Right cardiac atrium (tissue), 5 donors: ENCODE measurements at places on chromosomes 12 and 14.

DNA sequence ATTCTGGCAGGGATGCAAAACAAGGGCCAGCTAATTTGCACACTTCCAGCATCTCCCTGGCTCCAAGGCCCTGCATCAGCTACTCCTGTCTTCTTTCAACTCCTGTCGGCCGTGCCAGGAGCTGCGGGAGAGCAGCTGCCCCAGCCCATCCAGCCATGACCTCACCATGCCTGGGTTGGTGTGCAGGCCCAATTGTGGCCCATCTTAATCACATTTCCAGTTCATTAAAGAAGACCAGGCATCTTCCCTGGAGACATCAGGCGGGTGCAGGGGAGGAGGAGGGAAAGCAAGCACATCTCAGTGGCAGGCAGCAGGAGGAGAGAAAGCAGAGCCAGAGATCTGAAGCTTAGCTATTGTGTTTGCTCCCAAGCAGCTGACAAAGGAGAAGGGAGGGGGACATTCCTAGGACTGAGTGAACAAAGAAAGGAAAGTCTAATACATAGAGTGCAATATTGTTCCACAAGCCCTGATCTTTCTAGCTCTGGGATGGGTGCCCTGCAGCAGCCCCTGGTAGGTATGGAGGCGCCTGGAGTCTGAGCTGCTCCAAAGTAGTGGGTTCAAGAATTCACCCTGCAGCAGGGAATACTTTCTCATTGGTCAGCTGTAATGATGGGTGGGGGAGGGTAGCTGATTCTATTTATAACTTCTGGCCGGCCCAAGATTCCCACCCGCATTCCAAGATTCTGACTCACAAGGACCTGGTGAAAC is 40.1 kb downstream of the VWF start:
- DNase-seq, result no peak

DNA sequence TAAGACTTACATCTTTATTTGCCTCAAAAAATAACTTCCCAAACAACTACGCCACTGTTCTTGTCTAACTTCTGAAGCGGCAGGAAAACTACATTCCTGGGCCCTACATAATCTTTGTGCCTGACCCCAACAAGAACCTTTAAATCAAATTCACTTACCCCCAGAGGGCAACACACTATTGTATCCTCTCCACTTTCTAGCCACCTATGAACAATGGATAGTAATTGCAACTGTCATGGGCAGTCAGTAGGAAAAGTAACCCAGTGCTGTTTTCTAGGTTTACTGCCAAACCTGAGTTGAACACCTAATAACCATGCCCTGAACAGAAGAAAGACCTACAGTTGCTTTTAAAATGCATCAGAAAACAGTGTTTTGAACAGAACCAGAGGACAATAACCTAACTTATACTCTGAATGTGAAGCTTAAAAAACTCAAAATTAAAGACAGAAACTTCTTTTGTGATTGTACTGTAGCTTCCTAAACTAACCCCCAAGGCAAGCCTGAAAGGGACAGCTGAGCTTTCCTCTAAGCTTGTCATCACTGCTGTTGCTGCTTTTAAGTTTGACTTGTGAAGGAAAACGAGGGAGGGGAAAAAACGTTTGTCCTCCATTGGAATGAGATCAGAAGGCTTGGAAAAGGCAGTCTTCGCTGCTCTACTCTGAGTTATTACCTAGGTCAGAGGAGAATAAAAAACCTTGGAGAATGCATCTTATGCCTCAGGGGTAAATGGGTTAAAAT is 195.7 kb downstream of the SOX5 start:
- no peak for DNase-seq

DNA sequence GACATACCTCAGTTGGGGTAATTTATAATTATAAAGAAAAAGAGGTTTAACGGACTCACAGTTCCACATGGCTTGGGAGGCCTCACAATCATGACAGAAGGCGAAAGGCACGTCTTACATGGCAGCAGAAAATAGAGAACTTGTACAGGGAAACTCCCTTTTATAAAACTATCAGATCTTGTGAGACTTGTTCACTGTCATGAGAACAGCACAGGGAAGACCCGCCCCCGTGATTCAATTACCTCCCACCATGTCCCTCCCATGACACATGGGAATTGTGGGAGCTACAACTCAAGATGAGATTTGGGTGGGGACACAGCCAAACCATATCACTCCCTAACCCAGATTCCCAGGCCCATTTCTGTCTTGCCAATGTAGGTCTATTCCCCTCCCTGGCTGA is 22.1 kb downstream of the MYO1H start:
- no peak for DNase-seq

GRCh38 chr12:13362260-13362841 is 165.8 kb downstream of the EMP1 start:
- peak; percentile 56 for DNase-seq

- no peak for DNase-seq
Observed at GRCh38 chr14:51638071-51638944, 13.4 kb upstream of the FRMD6 start.

- no peak for DNase-seq
Observed at GRCh38 chr12:66453844-66454243, 151.6 kb downstream of the HELB start.

DNA sequence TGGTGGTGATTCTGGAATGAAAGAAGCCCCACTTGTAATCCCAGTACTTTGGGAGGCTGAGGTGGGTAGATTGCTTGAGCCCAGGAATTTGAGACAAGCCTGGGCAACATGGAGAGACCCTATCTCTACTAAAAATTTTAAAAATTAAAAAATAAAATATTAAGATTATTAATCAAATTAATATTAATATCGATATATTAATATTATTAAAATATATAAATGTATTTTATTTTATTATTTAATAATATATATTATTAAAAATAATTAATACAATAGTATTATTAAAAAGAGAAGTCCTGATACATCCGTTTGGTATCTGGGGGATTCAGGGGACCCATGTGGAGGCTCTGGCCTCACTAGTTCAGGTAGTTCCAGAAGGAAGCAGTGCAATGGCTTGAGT is 68.7 kb downstream of the FOXN4 start:
- no peak for DNase-seq

DNA sequence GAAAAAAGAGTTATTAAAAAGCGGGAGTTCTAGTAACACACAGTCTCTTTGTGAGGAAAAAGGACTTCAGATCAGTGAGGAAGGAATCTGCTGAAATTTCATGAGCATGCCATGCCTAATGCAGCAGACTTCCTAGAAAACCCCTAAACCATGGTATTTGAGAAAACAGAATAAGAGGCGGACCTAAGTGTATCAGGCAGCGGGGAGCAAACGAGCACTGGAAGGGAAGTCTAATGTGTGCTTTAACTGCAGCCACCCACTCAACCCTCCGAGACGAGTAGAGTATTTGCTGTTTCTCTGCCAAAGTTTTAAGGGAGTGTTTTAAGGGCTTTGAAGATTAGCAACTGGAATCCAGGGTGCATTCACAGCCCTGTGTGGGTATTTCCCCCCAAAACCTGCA is 36.5 kb downstream of the ACADS start:
- DNase-seq, result no peak

- DNase-seq, result peak; percentile 37
Observed at GRCh38 chr14:53355581-53356112, 202.5 kb upstream of the DDHD1 start.

GRCh38 chr12:73277971-73278370 is 1005.8 kb downstream of the TRHDE start:
- no peak for DNase-seq

GRCh38 chr12:89537389-89537788 is 11.5 kb upstream of the POC1B start:
- no peak for DNase-seq

DNA sequence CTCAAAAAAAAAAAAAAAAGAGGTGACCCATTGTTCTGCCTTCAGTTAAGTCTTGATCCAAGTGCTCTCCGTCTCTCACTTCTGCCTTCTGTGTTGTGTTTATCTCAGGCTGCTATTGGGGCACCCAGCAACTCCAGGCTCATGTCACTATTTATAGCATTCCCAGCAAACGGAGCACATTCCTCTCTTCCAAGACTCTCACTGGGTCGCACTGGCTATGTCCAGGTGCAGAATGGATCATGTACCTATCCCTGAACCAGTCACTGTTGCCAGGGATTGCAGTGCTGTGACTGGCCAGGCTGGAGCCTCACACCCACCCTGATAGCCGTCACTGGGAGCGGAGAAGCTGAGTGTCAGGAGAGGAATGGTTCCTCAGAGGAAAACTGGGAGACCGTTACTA is 31.2 kb downstream of the RHOF start:
- DNase-seq, result no peak

GRCh38 chr14:95711476-95712176 is 2.3 kb downstream of the TCL1A start:
- DNase-seq, result no peak

GRCh38 chr12:116043659-116044535 is 233.6 kb downstream of the MED13L start:
- no peak for DNase-seq

DNA sequence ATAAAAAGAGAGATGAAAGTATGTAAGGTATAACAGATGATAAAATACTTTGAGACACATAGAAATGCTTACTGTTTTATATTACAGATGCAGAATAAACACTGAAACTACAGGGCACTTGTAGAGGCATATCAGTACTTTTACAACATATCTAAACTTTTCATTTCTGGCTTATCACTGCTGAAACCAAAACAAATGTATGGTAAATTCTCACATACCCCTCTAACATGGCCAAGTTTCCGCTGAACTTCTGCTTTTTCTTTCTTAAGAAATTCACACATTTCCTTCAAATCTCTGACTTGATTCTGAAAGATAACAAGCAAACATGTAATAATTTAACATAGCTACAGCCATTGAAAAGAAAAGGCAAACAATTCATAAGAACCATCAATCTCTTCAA is 33.3 kb upstream of the C12orf50 start:
- no peak for DNase-seq

DNA sequence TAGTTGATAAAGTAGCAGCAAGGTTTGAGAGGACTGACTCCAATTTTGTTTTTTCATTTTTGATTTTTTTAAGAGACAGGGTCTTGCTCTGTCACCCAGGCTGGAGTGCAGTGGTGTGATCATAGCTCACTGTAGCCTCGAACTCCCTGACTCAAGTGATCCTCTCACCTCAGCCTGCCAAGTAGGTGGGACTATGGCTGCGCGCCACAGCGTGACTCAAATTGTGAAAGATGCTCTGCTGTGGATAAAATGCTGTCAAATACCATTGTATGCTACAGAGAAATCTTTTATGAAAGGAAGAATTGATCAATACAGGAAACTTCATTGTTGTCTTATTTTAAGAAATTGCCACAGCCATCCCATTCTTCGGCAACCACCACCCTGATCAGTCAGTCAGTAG is 48.3 kb downstream of the SCN8A start:
- no peak for DNase-seq

DNA sequence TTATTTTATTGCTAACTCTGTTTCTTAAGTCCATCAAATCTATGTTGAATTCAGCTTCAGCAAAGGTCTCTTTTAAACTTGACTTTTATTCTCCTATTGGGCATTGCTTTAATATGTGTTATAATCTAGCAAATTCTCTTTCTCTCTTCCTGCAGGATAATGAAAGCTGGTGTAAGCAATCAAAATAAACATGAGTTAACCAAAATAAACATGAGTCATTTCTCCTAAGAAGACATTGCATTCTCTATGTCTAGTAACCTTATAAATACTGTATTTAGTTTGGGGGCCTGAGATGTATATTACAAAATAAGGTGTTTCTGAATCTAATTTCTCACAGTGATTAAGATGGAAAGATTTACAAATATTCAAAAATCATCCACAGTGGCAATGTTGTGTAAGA is 739.1 kb upstream of the ATXN7L3B start:
- no peak for DNase-seq

DNA sequence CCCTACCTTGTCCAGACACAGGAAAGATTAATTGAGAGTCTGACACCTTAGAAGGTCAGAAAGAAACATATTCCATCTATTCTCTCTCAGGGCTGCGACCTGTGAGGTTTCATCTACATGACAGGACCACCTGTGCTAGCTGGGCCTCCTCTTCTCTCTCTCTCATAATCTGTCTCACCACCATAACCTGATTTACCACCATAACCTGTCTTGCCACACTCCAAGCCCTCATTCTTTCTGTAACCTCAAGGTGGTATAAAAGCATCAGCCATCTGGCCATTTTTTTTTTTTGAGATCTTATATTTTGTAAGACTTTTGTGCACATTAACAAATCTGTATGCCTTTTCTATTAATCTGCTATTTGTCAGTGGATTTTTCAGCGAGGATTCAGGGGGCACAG is 75.5 kb downstream of the ACADS start:
- no peak for DNase-seq

GRCh38 chr12:131491916-131492490 is 218.9 kb upstream of the SFSWAP start:
- DNase-seq, result no peak

DNA sequence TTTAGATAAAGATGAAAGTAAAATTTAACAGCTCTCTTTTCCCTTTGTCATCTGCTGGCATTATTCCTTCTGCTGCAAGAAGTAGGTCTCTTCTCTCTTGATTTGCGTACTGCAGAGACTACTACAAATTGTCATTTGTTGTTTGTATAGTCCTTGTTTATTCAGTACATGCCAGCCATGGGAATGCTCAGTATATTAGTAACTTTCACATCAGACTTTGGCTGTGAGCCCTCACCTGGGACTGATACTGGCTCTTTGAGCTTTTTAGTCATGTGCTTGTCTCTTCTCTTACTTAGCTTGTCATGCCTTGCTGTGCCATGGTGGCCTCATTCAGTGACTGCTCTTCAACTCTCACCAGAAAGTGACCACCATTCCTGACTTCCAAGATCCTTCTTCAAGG is 169.8 kb downstream of the PRKCH start:
- DNase-seq, result no peak

DNA sequence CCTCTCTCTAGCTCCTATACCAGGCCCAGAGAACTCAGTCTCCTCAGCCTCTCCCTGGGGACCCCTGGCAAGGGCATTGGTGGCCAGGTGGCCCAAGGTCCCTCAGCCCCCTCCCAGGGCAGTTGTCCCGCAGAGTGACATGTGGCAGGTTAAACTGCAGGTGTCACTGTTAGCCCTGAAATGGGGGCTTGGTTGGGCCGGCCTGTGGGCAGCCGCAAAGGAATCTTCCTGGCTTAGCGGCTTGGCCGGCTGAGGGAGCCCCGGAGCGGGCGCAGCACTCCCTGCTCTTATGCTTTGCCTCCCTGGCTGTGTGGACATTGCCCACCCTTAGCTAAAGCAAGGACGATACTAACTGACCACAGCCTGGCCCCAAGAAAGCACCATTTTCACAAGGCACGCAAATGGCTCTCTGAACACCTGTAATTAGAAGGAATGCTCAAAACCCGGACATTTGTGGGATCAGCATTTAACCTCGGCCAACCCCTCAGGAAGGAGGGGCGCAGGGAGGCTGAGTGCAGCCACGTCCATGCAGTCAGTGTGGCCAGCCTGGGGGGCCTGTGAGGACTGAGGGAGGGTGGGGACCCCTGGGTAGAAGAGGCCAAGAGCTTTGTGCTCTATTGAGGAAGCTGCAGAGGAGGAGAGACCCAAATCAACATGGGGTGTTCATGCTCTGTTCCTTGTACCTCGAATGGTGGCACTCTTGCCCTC is 82.2 kb downstream of the PAPOLA start:
- no peak for DNase-seq
